ENCODE measurements at places on chromosomes 4 and X.

DNA sequence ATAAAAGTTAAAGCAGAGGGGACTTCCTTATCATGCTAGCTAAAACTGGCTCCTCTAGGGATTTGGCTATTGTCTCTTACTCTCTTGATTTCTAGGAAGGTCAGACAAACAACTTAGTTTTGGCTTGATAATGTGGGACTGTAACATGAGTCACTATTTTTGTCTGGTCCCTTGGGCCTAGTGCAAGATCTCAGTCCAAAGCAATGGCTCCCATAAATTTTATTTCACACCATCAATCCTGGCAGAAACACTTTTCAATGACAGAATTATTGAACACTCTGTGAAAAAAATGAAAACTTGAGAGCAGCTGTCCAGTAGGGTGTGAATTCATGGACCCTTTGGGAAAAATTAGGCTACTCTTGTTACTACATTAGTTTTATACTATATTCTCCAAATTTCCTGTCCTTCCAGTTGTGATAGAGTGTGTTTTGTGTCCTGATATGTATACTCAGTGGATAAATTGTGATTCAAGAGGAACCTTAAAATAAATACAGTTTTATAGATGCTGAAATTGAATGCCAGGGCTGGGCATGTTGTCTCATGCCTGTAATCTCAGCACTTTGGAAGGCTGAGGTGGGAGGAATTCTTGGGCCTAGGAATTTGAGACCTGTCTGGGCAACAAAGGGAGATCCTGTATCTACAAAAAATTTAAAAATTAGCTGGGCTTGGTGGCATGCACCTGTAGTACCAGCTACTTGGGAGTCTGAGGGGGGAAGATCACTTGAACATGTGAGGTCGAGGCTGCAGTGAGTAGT is 10.8 kb upstream of the SNCA start:
- DNase-seq, result no peak

DNA sequence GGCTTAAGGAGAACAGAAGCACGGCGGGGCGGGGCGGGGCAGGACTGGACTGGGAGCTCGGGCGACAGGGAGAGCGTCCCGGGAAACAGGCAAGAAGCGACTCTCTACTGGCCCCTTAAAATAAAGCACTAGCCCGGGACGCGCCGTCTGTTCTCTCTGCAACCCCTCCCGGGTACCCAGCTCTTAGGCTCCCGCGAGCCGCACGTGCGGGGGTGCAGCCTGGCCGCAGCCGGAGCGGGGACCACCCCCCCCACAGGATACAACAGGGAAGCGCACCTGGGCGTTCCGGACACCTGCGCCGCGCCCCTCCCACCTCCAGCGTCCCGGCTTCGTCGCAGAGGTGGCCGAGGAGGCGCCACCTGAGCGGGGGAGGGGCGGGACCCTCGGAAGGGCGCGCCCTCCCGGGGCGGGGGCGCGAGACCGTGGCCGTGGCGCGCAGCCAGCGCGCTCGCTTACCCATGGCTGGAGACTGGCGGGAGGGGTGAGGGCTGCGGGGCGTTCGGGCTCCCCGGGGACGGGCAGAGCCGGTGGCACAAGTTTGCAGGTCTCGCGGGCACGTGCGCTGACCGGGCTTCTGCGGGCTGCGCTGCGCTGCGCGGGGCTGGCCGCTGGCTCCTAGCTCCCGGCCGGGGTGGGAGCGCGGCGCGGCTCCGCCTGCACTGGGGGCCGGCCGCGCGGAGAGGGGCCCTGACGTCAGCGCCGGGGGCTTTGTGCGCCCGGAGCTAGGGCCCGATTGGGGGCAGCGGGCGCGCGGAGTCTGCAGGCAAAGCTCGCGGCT is 91.5 kb downstream of the GEMIN8 start:
- DNase-seq, result no peak

GRCh38 chr4:113153529-113154101 is 104.2 kb downstream of the ANK2 start:
- no peak for DNase-seq

DNA sequence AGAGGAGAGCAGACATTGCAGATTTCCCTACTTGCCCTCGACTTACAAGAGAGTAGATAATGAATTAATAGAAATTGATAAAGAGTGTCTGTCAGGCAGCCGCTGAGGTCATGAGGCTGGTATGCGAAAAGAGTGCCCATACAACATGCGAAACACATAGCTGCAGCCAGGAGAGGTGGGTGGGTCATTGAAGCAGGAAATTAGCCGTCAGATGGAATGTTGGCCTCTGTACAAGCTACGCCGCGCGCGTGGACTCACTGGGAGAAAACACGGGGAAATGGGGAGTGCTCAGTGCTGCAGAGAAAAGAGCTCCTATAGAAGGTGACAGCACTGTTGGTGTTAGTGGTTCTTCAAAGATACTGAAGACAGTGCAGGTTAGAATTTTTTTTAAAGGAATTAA is 125.1 kb downstream of the RAPGEF2 start:
- DNase-seq, result no peak

GRCh38 chr4:2871911-2872310 is 28.3 kb downstream of the ADD1 start:
- no peak for DNase-seq

GRCh38 chr4:1898681-1899080 is 27.5 kb downstream of the NSD2 start:
- DNase-seq, result no peak

DNA sequence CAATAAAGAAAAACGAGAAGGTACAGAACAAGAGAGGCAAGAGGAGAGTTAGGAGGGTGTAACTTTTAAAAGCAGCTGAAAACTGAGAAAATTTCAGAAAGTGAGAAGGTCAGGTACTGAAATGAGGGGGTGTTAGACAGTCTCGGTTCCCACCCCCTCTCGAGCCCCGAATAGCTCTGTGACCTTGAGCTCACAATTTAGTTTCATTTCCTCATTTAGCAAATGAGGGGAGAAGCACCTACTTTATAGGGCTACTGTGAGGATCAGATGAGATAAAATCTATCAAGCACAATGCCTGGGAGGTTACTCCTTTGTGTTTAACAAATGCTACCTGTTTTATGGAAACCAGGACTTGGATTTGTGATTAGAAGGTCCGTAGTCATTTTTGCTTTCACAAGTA is 4.9 kb downstream of the UGT8 start:
- DNase-seq, result no peak

- no peak for DNase-seq
These were observed 83.4 kb downstream of the UCHL1 start for GRCh38 chr4:41339812-41340809.

GRCh38 chr4:6468376-6468775 is 4.0 kb downstream of the PPP2R2C start:
- no peak for DNase-seq

DNA sequence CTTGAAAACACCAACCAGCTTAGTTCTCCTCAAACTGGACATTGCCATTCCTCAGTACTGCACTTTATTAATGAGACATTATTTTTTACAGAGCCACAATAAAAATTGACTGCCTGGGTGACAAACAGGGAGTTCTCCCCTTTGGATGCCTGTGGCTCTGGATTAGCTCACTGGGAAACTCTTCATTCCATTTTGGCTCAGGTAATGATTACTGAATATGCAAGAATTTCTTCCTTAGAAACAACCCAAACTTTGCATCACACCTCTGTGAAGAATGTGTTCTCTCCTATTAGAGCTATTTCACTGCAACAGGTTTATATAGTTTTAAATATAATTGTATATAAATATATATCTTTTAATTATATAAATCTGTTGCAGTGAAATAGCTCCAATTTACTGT is 2065.8 kb downstream of the ARAP2 start:
- no peak for DNase-seq

DNA sequence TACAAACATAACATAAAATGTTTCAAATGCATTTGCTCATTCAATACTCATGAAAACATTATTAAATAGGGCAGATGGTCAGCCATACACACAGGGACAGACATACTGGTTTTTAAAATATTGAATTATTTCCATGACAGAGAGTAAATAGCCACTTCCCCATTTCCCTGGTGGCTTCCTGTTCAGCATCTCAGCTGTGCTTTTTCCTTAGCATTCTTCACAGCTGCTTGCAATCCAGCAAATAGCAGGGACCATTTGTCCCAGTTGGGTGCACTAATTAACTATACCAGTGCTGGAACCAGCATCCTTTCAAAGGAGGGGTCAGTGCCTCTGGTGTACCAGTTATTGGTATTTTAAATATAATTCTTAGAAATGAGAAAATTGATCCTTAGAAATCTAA is 964.7 kb downstream of the RAB28 start:
- DNase-seq, result no peak

DNA sequence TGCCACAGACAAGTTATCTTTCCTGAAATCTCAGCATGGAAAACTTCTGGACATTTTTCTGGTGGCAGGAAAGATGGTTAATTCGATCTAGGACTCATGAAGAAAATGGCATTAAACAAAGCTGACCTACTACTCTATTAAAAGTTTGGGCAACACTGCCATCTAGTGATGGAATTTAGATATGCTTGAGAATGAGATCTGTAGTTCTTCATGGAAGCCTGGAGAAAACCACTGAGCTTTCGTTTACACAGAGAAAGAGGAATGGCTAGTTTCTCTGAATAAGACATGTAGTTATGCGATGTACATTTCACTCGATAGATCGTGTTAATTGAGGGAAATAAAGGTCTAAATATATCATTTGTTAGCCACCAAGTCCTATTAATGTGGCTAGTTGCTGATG is 51.7 kb upstream of the CHRDL1 start:
- DNase-seq, result no peak

DNA sequence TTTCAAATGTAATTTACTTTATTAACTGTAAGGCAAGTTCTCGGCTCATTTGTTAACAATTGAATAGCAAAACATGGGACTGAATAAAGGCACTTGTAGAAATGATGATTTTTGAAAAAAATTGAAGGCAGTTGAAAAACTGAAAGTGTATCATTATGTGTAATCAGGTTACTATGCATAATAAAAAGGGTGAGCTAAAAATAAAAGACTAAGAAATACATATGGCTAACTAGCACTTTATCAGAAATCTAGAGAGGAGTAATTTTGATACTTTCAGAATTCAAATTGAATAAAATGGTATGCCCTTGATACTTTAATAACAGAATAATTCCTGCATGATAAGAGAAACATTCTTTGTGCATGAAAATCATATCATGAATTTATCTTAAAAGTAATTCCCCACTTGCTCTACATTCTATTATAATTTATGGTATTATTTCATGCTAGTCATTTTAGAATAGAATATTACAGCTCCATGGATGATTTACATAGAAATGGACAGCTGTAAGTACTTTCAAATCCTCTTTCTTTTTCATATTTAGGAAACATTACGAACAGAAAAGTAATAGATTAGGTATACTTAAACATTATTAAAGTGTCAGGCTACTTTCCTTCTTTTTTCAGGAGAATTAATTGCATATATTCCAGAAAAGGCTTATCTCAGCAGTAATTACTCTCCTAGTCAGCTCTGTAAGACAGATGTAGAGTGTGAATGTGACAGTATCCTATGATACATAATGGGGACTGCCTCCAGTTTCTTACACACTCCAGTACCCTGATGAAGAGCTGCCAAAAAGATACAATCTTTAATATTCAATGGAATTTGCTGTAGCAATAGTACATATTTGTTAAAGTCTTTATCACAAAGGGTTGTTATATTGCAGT is 697.3 kb downstream of the CCSER1 start:
- DNase-seq, result no peak

GRCh38 chr4:173211838-173212237 is 43.2 kb downstream of the GALNT7 start:
- DNase-seq, result no peak

GRCh38 chr4:176302283-176303275 is 17.2 kb upstream of the SPCS3 start:
- no peak for DNase-seq

- DNase-seq, result no peak
These were observed 265.3 kb downstream of the PCDH18 start for GRCh38 chr4:137267024-137267423.

DNA sequence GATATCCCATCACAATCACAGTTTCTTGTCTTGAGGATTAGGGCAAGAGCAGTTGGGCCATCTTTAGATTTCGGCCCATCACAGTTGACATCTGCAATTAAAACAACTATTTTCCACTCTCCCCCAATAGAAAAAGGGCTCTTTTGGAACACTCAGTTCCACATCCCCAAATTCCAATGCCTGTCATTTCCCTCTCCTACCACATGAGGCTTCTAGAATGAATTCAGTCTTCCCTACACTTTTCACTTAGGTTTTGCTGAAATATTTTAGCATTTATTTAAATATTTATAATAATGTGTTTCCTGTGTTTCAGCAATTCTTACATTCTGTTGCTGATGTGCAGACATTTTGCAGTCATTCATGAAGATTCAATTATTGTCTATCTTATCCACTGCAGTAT is 118.4 kb downstream of the COX18 start:
- DNase-seq, result no peak

DNA sequence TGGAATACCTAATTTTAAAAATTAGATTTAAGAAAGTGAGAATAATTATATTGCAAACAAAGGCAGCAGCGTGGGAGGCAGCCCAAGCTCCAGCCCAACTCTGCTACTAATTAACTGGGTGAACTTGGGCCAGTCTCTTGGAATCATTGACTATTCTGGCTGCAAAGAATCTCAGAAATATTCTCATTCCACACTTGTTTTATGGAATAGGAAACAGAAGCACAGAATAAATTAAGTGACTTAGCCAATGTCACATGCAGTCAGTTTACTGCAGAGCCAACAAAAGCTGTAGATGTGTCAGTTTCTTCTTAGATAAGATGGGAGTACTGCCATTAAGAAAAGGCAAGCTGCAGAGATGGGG is 132.6 kb upstream of the FAM9B start:
- no peak for DNase-seq

DNA sequence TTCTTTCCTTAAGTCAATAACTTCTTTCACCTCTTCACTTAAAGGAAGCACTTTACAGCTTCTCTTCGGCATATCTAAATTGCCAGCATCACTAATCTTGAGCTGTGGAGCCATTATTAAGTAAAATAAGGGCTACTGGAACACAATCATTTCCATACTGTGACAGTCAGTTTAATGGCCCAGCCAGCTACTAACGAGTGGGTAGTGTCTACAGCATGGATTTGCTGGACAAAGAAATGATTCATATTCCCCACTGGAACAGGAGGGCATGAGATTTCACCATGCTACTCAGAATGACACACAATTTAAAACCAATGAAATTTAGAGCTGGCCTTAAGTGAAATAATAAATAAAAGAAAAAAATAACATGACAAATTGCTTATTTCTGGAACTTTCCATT is 72.1 kb downstream of the DDIT4L start:
- DNase-seq, result no peak

- no peak for DNase-seq
These were observed 25.2 kb upstream of the PTTG2 start for GRCh38 chr4:37935026-37935425.

GRCh38 chr4:3158841-3159240 is 84.4 kb downstream of the HTT start:
- DNase-seq, result no peak

DNA sequence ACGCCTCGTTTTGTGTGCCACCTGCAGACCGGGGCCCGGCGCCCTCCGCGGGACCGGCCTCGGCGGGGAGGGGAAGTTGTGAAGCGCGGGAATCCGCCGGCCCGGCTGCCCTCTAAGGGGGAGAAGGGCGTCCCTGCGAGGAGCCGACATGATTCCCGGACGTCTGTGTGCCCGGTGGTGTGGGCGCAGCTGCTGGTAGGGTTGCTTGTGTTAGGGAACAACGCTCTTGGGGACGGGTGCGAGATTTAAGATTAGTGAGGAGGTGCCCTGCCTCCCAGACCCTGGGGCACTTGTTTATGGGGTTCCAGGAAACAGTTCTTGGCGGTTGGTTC is 627 bp downstream of the CDKN2AIP start:
- DNase-seq, result no peak

- no peak for DNase-seq
These were observed 1.4 kb downstream of the THOC2 start for GRCh38 chrX:123731258-123731986.
